ENCODE measurements at places on chromosomes 4 and X.

DNA sequence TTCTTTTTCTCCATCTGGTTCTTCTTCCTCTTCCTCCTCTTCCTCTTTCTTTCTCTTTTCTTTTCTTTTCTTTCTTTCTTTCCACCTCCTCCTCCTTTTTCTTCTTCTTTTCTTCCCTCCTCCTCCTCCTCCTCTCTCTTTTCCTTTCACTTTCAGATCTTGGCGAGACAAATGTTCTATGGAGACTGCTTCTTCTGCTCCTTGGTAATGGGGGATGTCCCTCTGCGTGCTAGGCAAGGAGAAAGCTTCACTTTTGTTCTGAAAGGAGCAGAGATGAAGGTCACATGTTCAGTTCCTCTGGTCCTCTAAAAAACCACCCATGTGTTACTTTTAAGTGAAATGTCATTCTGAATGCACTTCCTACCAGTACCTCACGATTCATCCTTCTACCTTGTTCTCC is 33.2 kb downstream of the NBDY start:
- DNase-seq, result peak; percentile 8

- DNase-seq, result peak; percentile 10
Measured at GRCh38 chrX:120334151-120334550, 22.9 kb upstream of the TMEM255A start.

- DNase-seq, result no peak
Measured at GRCh38 chrX:30702736-30703135, 49.5 kb downstream of the GK start.

- no peak for DNase-seq
Measured at GRCh38 chrX:20521222-20521621, 254.5 kb upstream of the RPS6KA3 start.

DNA sequence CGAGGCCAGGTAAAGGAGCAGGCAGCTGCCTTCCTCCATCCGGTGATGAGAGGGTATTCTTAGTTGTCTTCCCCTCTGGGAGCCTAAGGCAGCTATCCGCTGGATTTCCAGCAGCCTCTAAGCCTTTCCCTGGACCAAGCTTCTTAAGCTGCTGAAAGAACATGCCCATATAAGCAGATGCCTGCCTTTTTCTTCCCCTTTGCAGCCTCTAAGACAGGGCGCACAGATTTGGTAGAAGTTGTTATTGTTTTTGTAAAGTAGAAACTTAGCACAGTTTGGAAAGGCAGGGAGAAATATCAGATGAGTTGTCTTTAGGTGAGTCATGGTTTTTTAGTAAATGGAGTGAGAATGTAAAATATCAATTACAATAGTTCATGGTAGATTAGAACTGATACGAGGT is 210.8 kb downstream of the ARHGAP10 start:
- no peak for DNase-seq

GRCh38 chrX:149074398-149074797 is 430.7 kb downstream of the IDS start:
- DNase-seq, result no peak

GRCh38 chr4:47442980-47443379 is 20.5 kb downstream of the COMMD8 start:
- no peak for DNase-seq

DNA sequence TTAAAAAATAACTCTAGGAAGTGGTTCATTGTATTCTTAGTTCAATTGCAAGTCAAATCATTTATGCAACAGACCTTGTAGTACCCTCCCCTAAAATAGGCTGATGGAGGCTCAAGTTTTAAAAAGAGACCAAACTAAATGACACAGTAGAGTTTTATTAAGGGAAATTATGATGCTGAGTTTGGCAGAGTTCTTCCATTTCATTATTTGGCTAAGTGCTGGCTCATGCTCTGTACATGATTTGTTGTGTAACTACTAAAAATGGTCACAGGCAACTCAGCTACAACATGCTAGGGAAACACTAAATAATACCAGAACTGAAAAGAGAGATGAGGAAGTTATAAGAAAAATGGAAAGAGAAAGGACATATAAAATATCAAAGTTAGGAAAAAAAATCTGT is 96.1 kb upstream of the TFDP3 start:
- DNase-seq, result no peak

DNA sequence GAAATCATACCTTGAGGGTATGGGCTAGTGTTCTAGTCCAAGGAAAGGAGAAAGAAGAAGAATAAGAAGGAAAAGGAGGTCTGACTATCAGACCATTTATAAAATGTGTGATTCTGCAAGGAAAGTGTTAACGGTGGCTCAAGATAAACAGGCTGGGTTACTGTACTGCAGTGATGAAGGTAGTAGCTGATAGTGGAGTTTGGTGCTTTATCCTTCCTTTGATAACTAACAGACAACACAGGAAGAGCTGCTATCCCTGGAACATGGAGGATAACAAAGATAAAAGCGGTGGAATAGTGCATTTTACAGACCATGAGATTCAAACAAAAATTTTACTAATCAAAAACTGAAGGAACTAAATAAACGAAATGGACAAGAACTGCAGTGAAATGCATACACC is 2.6 kb downstream of the UNC5C start:
- DNase-seq, result no peak

- no peak for DNase-seq
Measured at GRCh38 chrX:71989768-71990426, 79.3 kb downstream of the NHSL2 start.

- no peak for DNase-seq
Measured at GRCh38 chr4:41257906-41258305, 1.2 kb downstream of the UCHL1 start.

GRCh38 chr4:109912706-109913595 is at the start of gene EGF:
TSS of gene EGF (plus strand) at chr4:109912883. CDS start at chr4:109913336, 453 bp downstream.
- DNase-seq, result no peak

DNA sequence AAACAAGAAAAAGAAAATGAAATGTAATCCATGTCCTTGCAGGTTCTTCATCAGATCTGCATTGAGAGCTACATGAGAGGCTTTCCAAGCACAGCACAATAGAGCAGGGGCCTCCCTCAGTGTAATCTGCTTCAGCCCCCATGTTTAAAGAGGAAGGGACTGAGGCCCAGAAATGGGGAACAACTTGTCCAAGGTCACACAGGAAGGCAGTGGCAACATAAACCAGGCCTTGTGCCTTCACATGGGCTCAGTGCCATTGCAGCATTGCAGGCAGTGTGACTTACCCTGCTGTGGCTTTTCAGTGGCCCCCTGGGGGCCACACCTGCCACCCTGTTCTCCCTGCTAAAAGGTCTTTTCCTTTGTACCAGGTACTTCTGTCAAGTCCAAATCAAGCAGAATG is 20.9 kb upstream of the CD99L2 start:
- DNase-seq, result no peak

- DNase-seq, result no peak
Measured at GRCh38 chr4:185535612-185536410, 504 bp upstream of the PDLIM3 start.

- DNase-seq, result no peak
Measured at GRCh38 chr4:45713996-45714395, 409.9 kb downstream of the GABRG1 start.

DNA sequence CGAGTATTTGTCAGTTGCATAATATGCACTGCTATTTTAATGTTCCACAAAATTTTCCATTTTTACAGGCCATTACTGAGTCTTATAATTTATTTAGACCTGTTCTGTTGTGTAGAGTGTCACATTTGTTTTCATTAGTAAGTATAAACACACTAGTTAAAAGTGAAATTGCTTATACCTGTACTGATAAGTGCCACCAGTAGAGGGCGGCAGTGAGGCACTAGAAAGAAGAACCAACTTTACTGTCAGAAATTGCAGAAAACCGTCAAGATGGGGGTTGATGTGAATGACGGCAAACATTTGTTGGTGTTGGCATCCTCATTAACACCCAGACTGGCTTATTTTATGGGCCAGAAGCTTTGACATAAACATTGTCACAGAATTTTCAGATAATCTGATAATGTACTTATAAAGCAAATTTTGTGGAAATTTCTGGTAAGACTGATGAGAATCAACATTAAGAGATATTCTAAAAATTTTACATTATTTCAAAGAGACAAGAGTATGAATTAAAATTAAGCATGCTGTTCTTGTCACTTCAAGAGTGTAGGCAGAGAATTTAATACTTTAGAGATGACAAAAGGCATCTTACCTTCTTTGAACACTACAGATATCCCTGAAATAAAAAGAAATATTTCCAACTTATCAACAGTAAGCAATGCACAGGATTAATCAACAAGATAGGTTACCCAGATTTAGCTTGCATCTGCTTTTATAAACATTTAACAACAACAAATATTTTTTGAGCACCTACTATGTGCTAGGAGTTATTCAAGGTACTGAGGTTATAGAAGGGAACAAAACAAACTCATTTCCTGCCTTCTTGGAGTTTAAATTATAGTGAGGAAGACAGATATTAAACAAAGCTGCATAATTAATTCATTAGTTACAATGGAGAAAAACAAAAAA is 24.9 kb downstream of the ALPK1 start:
- peak; percentile 85 for DNase-seq

DNA sequence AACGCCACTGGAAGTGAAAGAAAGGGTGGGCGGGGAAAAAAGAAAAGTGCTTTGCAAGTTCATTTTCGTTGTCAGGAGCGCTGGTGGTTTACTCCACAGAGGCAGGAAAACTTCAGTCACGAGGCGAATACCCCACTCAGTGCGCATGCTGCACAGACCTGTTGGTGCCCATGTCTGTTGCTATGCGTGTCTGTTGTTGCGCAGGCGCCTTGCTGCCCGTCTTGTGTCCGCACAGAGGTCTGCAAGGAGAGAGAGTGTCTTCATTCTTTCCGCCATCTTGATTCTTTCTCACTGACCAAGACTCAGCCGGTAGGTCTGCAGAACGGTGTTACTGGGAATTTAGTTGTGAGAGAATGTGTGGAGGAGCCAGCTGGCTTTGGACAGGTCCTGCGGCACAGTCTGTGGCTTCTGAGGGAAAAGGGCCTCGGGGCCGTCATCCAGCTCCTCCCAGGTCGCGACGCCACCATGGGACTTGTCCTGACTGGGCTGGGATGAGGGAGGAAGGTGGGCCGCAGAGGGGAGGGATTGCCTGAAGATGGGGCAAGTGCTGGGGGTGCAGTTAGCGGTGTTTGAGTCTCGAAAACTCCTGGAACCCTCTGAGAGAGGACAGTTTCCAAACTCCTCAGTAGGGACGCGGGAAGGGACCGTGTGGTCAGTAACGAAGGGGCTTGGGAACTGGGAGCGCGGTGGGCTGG is at the start of gene PAGE2:
PAGE2 (plus strand) TSS at position 224 of the 695 bp plus-strand sequence. CDS start 1,003 bp downstream, outside the sequence.
- no peak for DNase-seq

- DNase-seq, result peak; percentile 49
Measured at GRCh38 chr4:80073473-80074008, 512 bp upstream of the ANTXR2 start.

- DNase-seq, result no peak
Measured at GRCh38 chrX:146144039-146144438, 326.4 kb downstream of the SLITRK2 start.

GRCh38 chrX:38941675-38942074 is 140.4 kb downstream of the MID1IP1 start:
- DNase-seq, result no peak

DNA sequence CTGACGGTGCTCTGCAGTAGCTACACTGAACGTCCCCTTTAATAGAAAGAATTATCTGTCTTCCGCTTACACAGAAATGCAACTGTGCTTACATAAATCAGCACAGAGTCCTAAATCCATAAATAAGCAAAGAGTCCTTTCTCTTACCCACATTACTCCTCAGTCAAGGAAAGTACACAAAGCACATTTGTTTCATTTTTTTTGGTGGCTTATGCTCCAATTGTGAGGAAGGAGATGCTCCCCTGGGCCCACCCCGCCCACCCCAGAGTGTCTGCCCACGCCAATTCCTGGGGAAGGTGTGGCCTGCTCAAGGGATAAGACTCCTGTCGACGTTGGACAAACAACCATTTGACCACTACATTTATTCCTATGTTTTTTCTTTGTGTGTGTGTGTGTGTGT is 53.8 kb downstream of the CPLX1 start:
- no peak for DNase-seq

GRCh38 chr4:117478702-117479101 is 393.3 kb upstream of the TRAM1L1 start:
- DNase-seq, result no peak

- no peak for DNase-seq
Measured at GRCh38 chr4:17115583-17115982, 217.1 kb upstream of the LDB2 start.

DNA sequence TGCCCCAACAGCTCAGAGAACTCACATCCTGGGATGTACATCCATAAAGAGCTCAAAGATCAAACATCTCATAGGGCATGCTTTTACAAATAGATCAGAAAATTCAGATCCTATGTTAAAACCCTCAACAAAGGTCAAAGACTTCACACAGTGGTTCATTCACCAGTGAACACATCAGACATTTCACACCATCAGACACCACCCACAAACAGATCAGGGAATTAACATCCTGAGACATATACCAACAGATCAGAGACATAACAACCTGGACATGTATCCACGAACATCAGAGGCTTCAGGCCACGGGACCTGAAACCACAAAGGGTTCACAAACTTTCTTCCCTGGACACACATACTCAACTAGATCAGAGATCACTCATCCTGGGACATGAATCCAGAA is 23.4 kb downstream of the SUV39H1 start:
- peak; percentile 19 for DNase-seq

DNA sequence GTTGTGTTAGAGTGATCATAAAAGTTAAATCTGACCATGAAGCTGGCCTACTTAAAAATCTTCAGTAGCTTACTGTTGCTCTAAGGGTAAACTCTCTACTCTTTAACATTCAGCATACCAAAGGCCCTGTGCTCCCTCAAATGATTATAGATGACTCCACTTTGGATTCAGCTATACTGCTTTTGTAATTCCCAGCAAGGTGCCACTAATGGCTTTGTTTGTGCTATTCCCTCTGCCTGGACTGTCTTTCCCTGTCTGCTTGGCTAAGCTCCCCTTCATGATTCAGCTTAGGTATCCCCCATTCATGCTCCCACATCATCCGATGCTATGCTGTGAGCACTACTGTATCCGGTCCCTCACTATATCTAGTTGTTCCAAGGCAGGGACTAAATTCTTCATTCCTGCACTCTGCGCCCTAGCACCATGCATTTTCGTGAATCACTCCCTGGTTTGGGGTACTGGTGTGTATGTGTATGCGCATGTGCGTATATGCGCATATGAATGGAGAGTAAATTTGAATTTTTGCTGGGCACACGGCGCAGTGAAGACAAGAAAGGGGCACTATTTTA is 453 bp upstream of the PBDC1 start:
- no peak for DNase-seq

DNA sequence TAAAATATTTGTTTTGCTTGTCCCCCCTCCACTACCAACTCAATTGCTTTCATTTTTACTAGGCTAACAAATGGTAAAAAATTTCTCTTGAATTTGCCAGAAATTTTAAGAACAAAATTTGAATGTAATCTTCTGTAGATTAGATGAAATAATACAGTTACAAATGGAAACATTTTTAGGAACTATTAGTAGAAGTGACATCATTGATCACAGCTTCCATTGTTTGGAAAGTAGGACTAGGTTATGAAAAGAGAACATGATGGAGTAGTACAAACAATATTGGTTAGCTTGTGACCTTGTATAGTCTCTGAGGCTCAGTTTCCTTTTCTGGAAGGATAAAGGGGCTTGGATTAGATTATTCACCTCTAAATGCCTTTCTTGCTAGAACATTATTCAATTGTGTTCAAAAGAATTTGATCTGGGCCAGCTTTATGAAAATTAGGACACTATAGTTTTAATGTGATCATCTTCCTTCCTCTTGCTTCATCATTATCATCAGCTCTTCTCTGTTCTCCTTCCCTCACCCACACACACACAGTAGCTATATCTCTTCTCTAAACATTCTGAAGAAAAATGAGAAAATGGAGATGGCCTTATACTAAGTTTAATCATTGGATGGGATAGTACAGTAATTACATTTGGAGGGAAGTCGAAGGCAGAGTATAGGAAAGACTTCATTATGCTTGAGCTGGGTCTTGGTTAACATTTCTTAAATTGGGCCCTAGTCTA is 9.9 kb downstream of the MTMR1 start:
- no peak for DNase-seq

- DNase-seq, result no peak
Measured at GRCh38 chr4:83618991-83619645, 83.2 kb downstream of the GPAT3 start.

Data from CD4-positive, alpha-beta T cell treated with Interleukin-4 for 4 hours (primary cell).